GM06990 (cell line): ENCODE measurements at places on chromosomes 7 and 10.

DNA sequence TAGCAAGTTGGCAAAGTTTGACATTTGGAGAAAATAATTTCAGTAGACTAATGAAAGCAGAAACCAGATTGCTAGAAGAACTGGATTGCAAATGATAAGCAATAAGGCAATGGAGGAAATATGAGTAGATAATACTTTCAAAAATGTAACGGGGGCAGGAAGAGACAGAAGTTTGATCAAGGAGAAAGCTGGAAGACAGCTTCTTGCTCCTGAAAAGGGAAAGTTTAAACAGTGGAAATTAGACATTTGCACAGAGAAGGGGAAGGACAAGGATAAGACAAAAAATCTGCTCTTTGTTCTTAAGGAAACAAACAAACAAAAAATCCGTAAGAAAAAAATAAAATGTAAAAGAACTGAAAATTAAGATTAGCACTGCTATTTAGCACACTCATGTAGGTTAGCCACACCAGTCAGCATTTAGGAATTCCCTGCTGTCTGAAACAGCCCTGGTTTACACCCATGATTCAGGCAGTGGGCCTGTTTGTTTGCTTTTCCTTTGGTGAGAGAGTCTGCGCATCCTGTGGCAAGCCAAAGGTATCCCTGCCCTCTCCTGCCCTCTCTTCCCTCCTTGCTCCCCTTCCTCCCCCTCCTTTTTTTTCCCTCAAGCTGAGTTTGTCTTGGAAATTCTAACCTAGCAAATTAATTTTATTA lies 104.3 kb upstream of the CAV2 start:
- DNase-seq: no peak

DNA sequence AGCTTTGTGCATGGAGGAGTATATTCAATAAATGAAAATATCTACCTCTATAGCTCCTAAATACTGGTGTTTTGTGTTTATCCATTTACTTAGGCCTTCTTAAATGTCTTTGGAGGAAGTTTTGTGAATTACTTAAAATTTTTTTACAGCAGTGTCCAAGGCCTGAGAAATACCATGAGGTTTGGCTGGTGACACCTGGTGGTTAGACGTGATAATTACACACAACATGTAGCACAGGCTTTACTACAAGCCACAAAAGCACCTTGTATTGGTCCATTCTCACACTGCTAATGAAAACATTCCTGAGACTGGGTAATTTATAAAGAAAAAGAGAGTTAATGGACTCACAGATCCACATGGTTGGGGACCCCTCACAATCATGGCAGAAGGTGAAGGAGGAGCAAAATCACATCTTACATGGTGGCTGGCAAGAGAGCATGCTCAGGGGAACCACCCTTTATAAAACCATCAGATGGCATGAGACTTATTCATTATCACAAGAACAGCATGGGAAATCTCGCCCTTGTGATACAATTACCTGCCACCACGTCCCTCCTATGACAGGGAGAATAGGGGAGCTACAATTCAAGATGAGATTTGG lies 20.6 kb downstream of the HYAL4 start:
- peak; percentile 14 for DNase-seq

DNA sequence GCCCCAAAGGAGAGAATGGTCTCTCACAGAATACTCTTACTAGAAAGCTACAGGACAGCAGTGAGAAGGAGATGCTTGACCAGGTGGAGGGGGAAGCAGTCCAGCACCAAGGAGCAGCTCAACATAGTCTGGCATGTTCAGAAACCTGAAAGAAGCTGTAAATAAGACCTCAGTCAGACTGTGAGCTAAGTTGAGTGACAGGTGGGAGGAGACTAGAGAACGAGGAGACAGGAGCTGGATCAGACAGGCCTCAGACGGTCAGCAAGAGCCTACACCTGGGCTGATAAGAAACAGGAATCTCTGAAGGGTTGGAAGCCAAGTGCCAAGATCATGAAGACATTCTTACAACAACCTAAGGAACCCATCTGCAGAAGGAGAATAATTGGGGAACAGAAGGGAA lies 54.5 kb downstream of the ELMO1 start:
- DNase-seq: no peak

GRCh38 chr10:100999742-101000126 lies at the start of gene LZTS2:
LZTS2 (plus strand) TSS chr10:100999808; CDS start chr10:101002539, 2,731 bp downstream.
- DNase-seq: no peak

DNA sequence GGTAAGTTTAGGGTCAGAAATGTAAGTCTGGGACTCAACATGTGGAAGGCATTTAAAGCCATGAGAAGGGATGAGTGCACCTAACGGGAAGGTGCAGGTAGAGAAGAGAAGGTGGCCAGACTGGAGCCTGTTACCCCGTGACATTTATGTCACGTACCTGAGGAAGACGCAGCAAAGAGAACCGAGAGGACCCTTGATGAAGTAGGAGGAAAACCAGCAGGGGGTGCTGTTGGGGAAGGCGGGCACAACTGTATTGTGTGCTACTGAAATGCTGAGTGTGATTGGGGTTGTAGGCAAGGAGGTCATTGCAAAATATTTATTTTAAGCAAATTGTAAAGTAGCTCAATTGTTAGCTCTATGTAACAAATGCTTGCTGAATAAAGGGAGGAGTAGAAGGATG lies 338.2 kb upstream of the PRKCQ start:
- DNase-seq: no peak
